ENCODE measurements at places on chromosomes 13 and 19.

DNA sequence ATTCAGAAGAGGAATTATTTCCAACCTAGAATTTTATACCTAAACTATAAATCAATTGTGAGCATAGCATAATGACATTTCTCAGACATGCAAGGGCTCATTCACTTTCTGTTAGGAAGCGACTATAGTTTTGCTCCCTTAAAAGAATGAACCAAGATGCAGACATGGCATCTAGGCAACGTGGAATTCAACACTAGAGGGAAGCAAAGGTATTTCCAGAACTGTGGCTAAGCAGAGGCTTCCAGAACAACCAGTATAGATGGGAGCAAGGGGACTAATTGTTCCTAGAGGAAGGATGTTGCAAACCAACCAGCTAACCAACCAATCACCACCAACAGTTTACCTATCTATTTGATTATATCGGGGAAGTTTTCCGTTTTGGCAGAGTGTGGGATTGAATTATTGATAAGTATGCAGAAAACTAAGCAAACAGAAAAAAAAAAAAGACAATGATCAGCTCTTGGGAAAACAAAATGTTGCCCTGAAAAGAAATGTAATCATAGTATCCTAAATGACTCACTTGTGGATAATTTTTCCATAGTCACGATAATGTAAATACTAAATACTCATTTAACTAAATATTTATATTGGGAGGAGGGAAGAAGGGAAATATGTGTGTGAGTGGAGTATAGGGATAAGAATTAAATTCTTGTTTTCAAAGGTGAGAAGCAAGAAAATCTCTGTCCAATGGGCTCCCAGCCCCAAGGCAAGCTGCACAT is 21.1 kb downstream of the ARL11 start:
- DNase-seq: no peak

DNA sequence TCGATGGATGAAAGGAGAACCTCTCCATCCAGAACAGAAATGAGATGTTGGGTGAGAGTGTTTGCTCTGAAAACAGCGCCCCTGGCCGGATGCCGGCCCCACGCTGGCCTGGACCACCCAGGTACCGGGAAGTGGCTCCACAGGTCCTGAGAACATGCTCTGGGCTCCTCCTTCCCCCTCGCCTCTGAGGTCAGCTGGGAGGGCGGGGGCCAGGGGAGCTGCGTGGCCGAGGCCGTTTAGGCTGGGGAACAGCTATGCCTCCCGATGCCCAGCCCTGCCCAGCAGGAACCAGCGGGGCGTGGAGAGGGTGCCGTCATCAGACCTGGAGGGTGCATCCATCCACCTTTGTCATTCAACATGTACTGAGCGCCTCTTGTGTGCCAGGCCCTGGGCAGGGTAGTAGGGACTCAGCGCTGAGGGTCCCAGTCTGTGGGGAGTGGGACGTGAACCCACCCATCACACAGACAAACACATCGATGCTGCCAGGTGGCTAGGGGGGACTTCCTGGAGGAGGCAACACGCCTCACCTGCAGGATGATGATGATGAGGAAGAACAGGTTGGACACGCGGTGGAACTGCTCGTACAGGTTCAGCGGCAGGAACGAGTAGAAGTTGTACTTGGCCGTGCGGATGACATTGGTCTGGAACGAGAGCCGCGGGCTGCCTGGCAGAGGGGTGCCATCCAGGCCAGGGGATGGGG is 4.2 kb downstream of the ATP8B3 start:
- DNase-seq: no peak

GRCh38 chr19:28289295-28290063 is 923.5 kb downstream of the UQCRFS1 start:
- DNase-seq: no peak

- DNase-seq: no peak
Observed at GRCh38 chr13:109154966-109155761, 525.8 kb downstream of the MYO16 start.

- DNase-seq: no peak
Observed at GRCh38 chr19:7486923-7487322, 1.9 kb downstream of the PEX11G start.

DNA sequence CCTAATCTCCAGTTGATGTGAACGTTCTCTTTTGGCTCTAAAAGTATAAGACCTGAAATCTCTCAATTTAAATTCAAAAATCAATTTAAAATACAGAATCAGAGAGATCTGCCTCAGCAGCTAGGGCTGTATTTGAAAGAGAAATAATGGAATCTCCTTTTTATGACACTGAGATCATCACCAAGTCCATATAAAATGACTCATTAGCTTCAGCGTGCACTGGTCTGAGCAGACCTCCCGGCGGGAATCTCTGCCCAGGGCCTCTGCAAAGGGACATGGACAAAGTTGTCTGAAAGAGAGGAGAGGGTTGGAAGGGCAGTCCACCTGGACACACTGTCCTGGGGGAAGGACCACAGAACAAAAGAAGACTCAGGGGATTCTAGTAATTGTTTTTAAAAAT is 855.6 kb downstream of the EFNB2 start:
- no peak for DNase-seq
